ENCODE measurements at places on chromosomes 4 and X.

GRCh38 chrX:150429594-150429993, 66.5 kb downstream of the MAMLD1 start:
- H3K27me3 ChIP-seq, result no peaks in the 10 kb centered on the region
- H3K4me1 ChIP-seq, result no peaks in the 10 kb centered on the region
- H3K36me3 ChIP-seq, result no peaks in the 10 kb centered on the region
- H3K4me3 ChIP-seq, result no peak overlapping the region

DNA sequence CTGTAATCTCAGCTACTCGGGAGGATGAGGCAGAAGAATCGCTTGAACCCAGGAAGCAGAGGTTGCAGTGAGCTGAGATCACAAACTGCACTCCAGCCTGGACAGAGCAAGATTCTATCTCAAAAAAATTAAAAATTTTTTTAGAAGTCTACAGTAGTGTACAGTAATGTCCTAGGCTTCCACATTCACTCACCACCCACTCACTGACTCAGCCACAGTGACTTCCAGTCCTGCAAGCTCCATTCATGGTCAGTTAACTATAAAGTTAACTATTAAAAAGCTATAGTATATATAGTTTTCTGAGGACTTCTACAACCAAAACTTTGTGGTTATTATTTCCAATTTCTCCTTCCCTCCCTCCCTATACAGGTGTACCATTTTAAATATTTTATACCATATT, 34.7 kb upstream of the NEUROG2 start:
- no peak overlapping the region for H3K27ac ChIP-seq
- no peak overlapping the region for H3K4me3 ChIP-seq
- DNase-seq, result no peak
- no peaks in the 10 kb centered on the region for H3K4me1 ChIP-seq
- H3K36me3 ChIP-seq, result peaks cover 9% of the 10 kb centered on the region

- H3K4me3 ChIP-seq, result no peak overlapping the region
- H3K36me3 ChIP-seq, result peaks cover 48% of the 10 kb centered on the region
- no peak overlapping the region for H3K27ac ChIP-seq
Measured at GRCh38 chr4:98421111-98421510, 159.9 kb downstream of the RAP1GDS1 start.

DNA sequence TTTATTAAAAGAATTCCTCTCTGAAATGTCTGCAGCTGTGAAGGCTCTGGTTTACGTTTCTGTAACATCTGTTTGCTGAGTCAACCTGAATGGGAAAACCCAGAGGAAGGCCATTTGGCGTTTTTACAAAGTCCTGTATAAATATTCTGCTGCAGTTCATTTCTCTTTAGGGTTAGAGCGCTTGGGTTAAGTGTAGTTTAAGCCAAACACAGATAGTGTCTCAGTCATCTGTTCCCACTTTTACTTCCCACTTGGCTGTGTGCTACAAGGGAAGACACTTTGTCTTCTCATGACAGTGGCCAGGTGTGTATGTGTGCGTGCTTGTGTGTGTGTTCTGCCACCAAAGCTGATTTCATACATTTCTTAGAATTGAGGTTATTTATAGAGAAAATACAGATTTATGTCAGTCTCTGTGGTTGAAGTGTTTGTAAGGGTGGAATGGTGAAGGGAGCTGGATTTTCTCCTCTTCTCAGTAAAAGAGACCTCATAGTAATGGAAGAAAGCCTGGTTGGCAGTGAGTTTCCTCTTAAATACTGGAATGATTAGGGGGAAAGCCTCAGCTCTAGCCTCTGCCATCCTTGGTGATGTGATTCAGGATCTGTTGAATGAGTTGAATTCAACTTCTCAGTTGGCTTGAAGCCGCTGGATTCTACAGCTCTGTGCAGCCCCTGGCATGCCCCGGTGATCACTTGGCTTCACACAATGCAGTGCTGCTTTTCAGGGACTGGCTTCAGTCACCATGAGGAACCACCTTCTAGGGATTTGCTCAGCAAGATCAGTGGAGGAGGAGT, 50.6 kb downstream of the JADE1 start:
- peaks cover 63% of the 10 kb centered on the region for H3K36me3 ChIP-seq
- H3K27me3 ChIP-seq, result no peaks in the 10 kb centered on the region
- DNase-seq, result no peak
- H3K4me3 ChIP-seq, result no peak overlapping the region
- peak overlapping the region; percentile 9 for H3K27ac ChIP-seq

- DNase-seq, result no peak
- H3K36me3 ChIP-seq, result no peaks in the 10 kb centered on the region
- H3K27me3 ChIP-seq, result no peaks in the 10 kb centered on the region
- no peak overlapping the region for H3K4me3 ChIP-seq
Measured at GRCh38 chrX:91414713-91415112, 19.9 kb upstream of the PABPC5 start.

DNA sequence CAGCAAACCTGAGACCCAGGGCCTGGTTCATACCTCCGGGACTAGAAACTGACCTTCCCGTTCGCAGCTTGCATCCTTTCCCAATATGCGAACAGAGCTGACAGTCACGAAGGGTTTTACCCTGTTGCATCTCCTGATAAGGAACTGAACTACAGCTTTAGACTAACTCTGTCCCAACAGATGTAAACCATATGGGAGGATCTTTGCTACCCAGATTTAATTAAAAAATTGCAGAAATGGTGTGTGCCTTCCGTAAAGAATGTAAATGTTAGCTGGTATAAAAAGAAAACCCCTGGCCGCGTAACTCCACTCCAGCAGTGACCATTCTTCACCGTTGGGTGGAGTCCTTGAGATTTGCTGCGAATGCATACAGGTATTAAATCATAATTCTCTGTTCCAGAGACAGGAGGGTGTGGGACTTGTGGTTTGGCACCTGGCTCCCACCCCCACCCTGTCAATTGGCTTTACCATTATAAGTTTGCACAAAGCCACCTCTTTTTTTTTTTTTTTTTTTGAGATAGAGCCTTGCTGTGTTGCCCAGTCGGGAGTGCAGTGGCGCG, 40.6 kb upstream of the SORCS2 start:
- H3K36me3 ChIP-seq, result no peaks in the 10 kb centered on the region
- H3K4me3 ChIP-seq, result no peak overlapping the region
- H3K4me1 ChIP-seq, result no peaks in the 10 kb centered on the region
- no peak for DNase-seq

DNA sequence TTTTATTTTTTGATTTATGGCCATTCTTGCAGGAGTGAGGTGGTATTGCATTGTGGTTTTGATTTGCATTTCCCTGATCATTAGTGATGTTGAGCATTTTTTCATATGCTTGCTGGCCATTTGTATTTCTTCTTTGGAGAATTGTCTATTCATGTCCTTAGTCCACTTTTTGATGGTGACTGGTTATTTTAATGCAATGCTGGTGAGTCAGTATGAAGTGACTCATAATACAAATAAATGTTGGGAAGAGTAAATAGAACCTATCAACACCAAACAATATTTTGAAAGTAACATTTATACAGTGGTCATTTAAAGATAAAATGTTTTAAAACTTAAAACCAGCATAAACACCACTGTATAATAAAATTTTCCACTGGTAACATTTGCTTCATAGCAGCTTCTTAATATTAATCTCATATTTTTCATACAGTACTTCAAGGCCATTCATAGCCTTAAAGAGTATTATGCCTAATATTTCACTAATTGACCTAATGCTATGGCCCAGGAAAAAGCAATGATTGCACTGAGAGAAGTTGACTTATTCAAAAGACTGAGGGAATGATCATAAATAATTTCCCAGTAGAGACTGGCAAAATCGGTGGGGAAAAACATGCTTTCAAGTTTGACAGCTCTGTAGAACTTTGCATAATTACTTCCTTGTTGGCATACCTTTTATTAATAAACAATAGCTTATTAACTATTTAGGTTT, 33.9 kb downstream of the CASK start:
- H3K4me1 ChIP-seq, result peaks cover 30% of the 10 kb centered on the region
- H3K4me3 ChIP-seq, result no peak overlapping the region
- H3K27me3 ChIP-seq, result no peaks in the 10 kb centered on the region
- no peak overlapping the region for H3K27ac ChIP-seq
- no peak for DNase-seq

GRCh38 chr4:143360838-143361625, 24.4 kb downstream of the GAB1 start:
- H3K4me3 ChIP-seq, result no peak overlapping the region
- DNase-seq, result no peak
- H3K27me3 ChIP-seq, result no peaks in the 10 kb centered on the region
- no peaks in the 10 kb centered on the region for H3K36me3 ChIP-seq
- peaks cover 54% of the 10 kb centered on the region for H3K4me1 ChIP-seq
- no peak overlapping the region for H3K27ac ChIP-seq

DNA sequence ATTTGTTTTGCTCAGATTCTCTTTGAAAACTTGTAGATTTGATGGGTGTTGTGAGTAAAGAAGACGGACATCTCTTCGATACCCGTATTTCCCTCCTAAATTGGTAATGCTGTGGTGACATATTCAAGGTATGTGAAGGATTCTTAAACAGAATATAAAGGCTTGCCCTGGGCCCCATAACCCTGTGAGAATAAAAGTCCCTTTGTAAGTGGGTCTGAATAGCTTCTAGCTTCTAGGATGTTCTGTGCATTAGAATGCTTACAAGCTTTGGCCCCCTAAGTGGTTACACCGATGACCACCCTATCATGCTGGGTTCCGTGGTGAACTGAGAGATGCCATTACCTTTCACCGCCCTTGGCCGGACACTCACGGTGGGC, 574 bp upstream of the MOB1B start:
- no peaks in the 10 kb centered on the region for H3K27me3 ChIP-seq
- DNase-seq, result no peak
- peaks cover 16% of the 10 kb centered on the region for H3K36me3 ChIP-seq
- peak overlapping the region; percentile 78 for H3K27ac ChIP-seq
- peak overlapping the region; percentile 98 for H3K4me3 ChIP-seq

GRCh38 chr4:143539670-143540023, 26.1 kb downstream of the SMARCA5 start:
- no peaks in the 10 kb centered on the region for H3K27me3 ChIP-seq
- no peak overlapping the region for H3K4me3 ChIP-seq
- peak overlapping the region; percentile 3 for H3K27ac ChIP-seq
- H3K4me1 ChIP-seq, result peaks cover 19% of the 10 kb centered on the region

- H3K36me3 ChIP-seq, result no peaks in the 10 kb centered on the region
- no peaks in the 10 kb centered on the region for H3K4me1 ChIP-seq
- no peaks in the 10 kb centered on the region for H3K27me3 ChIP-seq
- H3K27ac ChIP-seq, result no peak overlapping the region
Measured at GRCh38 chrX:114905251-114905650, 112.2 kb downstream of the IL13RA2 start.

GRCh38 chr4:4533461-4534169, 8.2 kb downstream of the STX18 start:
- H3K27me3 ChIP-seq, result no peaks in the 10 kb centered on the region
- no peak overlapping the region for H3K27ac ChIP-seq
- H3K36me3 ChIP-seq, result peaks cover 2% of the 10 kb centered on the region

- no peaks in the 10 kb centered on the region for H3K4me1 ChIP-seq
- no peak for DNase-seq
- no peaks in the 10 kb centered on the region for H3K36me3 ChIP-seq
- H3K27me3 ChIP-seq, result peaks cover 4% of the 10 kb centered on the region
Measured at GRCh38 chr4:16722416-16722815, 176.0 kb downstream of the LDB2 start.

- no peak overlapping the region for H3K4me3 ChIP-seq
- H3K27ac ChIP-seq, result no peak overlapping the region
- no peak for DNase-seq
- no peaks in the 10 kb centered on the region for H3K27me3 ChIP-seq
- no peaks in the 10 kb centered on the region for H3K36me3 ChIP-seq
Measured at GRCh38 chrX:105191878-105192277, 28.6 kb downstream of the TEX13A start.

DNA sequence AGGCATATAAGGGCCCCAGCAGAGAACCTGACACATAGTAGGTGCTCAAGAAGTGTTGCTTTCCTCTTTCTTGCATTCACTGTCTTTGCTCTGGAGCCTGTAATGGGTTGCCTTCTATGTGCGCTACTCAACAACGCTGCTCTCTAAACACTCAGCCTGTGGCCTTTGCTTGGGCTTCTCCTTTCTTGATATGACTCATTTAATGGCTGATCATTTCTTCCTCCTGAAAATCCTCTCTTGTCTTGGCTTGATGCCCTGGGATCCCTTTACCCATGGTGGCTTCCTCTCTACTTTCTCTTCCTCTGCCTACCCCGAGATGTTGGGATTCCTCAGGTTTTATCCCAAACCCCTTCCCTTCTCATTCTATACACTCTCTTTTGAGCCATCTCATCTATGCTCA, 19.9 kb upstream of the PJA1 start:
- peaks cover 3% of the 10 kb centered on the region for H3K27me3 ChIP-seq
- H3K27ac ChIP-seq, result no peak overlapping the region
- H3K4me3 ChIP-seq, result no peak overlapping the region
- H3K4me1 ChIP-seq, result no peaks in the 10 kb centered on the region

DNA sequence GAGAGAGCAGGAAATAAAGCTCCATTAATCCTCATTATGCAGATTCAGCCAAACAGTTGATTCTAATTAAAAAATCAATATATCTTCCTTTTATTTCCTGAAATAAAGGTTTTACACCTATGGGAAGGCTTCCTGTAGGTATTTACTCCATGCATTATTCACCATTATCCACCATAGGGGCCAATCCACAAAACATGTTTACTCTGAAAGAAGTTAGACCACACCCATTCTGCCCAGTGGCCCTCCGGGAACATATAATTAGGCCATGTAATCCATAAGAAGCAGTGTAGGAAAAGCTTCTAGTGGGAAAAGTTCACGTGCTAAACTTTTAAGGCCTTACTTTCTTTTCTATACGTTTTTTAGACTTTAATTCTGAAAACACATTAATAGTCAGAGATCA, 57.7 kb downstream of the SAT1 start:
- no peak overlapping the region for H3K4me3 ChIP-seq
- no peak for DNase-seq
- H3K4me1 ChIP-seq, result no peaks in the 10 kb centered on the region
- no peaks in the 10 kb centered on the region for H3K27me3 ChIP-seq

GRCh38 chr4:40199999-40200874, 3.4 kb downstream of the RHOH start:
- peaks cover 72% of the 10 kb centered on the region for H3K36me3 ChIP-seq
- DNase-seq, result peak; percentile 80
- no peaks in the 10 kb centered on the region for H3K27me3 ChIP-seq
- peaks cover 55% of the 10 kb centered on the region for H3K4me1 ChIP-seq
- H3K27ac ChIP-seq, result peak overlapping the region; percentile 97

DNA sequence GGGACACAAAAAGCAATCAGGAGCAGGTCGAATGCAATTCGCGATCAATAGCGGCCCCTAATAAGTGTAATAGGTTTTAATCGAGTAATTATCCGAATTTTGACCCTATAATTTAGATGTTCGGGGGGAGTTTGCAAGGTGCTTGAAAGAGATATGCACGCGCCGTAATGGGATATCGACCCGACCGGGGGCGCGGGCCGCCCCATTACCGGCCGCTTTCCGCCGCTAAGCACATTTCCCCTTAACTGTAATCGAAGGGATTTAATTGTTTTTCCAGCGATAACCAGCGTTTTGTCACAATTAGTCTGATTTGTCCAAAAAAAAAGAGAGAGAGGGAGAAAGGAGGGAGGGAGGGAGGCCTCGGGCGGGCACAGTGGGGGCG, 997 bp downstream of the NKX1-1 start:
- H3K27ac ChIP-seq, result peak overlapping the region; percentile 79
- H3K4me3 ChIP-seq, result peak overlapping the region; percentile 42
- H3K4me1 ChIP-seq, result peaks cover 4% of the 10 kb centered on the region
- H3K36me3 ChIP-seq, result peaks cover 3% of the 10 kb centered on the region
- H3K27me3 ChIP-seq, result peaks cover 57% of the 10 kb centered on the region

Measured in activated naive CD8-positive, alpha-beta T cell treated with anti-CD3 and anti-CD28 coated beads, Interleukin-2, amount 50 U/mL, for 24 hours (primary cell).